ENCODE measurements at places on chromosomes 5 and 9.

GRCh38 chr5:135249658-135250057 is 149.4 kb downstream of the MACROH2A1 start:
- no peak for DNase-seq

DNA sequence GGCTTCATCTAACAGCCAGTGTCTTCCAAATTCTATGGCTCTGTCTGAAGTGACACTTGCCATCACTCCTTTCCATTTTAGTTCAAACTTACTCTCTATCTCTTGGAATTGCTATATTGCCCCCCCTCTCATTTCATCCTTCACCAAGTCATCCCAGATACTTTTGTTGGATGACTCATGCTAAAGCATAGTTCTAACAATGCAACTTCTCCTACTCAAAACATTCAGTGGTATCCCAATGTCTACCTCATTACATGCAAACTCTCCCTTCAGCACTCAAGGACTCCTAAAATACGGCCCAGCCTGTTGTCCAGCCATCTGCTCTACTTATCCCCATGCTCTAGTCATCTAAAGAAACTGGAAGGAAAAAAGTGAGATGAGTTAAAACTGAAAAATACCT is 171.6 kb downstream of the RASEF start:
- DNase-seq: no peak

GRCh38 chr9:25310961-25311360 is 367.3 kb downstream of the TUSC1 start:
- DNase-seq: no peak

GRCh38 chr5:94693043-94693822 is 74.8 kb downstream of the SLF1 start:
- no peak for DNase-seq

- no peak for DNase-seq
Measured at GRCh38 chr9:27599102-27599869, 26.0 kb upstream of the C9orf72 start.

GRCh38 chr9:84481231-84481630 is 140.7 kb upstream of the SLC28A3 start:
- no peak for DNase-seq

DNA sequence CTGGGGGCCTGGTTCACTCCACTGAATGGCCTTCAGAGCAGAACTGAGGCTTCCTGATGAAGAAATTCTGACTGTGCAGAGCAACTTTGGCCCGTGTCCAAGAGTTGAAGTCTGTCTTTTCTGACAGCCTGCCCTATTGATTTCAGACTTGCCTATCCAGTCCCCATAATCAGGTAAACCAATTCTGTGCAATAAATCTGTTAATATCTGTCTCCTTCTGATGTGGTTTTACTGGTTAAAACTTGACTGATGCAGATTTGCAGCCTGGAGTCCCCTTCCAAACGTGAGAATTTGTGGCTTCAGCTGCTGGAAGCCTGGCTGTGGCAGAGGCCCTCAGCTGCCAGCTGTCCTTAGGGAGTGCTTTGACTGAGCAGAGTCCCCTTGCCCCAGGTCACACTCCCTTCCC is 283.9 kb upstream of the ANKRD55 start:
- no peak for DNase-seq

DNA sequence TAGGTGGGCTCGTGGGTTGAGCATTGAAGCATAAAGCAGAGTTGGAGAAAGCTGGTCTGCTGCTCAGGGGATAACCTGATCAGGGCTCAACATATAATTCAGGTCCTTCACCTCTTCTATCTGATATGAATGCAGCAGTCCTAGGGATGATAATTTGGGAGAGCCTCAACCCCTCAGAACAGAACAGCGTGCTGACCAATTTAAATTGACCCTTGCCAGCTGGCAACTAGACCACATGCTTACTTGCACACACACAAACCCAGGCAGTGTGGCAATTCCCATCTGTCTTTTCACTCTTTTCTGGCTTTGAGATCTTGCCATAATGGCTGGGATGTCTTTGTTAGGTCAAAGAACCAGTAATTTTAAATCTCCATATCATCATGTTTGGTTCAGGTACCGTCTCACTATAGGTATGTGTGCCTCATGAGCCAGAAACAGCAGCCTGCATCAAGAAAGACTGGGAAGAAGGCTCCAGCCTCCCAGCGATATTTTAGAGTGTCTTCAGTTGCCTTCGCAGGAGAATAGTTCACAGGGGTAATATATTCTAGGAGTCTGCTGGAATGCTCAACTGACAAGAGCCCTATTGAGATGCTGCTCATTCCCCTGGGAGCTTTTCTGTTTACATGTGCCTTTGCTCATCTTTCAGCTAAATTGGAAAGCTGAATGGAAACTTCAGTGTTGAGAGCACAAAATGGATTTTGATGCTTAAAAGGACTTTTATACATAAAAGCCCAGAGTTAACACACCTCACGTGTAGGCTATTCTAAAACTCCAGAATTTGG is 497.6 kb downstream of the RASEF start:
- DNase-seq: no peak

- DNase-seq: no peak
Measured at GRCh38 chr5:91224969-91225368, 158.1 kb downstream of the ARRDC3 start.

- DNase-seq: no peak
Measured at GRCh38 chr5:17277907-17278306, 60.5 kb downstream of the BASP1 start.

GRCh38 chr5:173310861-173311785 is 17.1 kb downstream of the STC2 start:
- DNase-seq: no peak

DNA sequence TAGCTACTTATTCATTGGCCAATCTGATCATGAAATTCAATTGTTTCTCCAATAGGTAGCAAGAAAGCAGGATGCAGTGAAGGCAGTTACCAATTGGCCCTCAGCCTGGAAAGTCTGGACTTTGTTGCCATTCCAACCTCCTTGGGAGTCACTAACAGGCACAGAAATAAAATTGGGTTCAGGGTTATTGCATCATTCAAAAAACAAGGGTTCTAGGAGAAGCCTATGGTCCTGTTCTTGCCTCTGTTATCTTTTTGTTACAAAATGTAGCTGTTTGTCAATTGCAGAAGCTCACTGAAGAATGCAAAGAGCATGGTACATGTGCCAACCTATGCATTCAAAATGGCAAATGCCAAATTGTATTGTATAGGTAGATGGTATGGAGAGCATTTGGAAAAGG is 51.0 kb upstream of the CCNG1 start:
- no peak for DNase-seq

GRCh38 chr5:139725073-139725830 is 70.4 kb upstream of the PSD2 start:
- no peak for DNase-seq

DNA sequence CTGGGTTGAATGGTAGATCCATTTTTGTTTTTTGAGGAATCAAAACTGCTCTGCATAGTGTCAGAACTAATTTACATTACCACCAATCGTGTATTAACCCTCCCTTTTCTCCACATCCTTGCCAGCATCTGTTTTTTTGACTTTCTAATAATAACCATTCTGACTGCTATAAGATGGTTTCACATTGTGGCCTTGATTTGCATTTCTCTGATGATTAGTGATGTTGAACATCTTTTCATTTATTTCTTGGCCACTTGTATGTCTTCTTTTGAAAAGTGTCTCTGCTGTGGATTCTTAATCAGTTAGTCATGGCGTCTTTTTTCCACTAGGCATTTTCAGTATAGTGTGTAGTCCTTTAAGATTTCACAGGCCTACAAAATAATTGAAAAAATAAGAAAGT is 2144.3 kb upstream of the C9orf72 start:
- DNase-seq: no peak

GRCh38 chr9:17291766-17292165 is 156.9 kb downstream of the CNTLN start:
- no peak for DNase-seq

Data from GM12878 (cell line).